ENCODE measurements at places on chromosomes 6 and 20. TPM values are rescaled to one million over a fixed set of nuclear protein-coding genes. Genes with fewer than 3 reads are reported as not detected.

DNA sequence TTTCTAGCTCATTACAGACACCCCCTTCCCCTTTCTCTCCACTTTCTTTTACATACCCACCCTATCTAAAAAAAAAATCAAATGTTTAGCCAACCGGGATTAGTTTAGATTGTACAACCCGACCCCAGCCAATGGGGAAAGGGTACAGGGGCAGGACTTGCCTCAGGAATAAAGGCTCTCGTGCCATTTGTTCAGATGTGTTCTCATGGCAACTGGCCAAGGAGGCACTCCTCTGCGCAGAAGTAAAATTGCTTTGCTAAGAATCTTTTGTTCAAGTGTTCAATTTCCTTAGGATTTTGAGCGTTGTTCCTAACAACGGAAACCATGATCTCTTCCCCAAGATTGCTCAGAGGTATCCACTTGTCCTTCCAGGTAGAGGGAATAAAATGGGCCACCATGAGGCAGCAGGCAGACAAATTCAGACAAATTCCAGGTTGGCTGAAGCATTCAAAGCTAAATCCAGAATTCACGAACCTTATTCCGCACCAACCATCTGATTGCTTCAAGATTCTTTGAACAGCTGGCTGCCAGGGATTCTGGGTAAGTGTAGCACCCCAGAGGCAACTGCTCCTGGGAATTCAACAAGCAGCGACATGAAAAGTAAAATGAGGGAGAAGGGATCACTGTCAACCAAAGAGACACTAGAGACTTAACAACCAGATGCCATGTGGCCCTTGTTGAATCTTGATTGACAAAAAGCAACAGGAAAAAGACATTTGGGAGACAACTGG is 431.8 kb downstream of the PREX1 start:
- DNase-seq: no peak

SLC17A4 gene
- total RNA-seq: not detected

GRCh38 chr20:54028276-54029011 is 42.0 kb downstream of the BCAS1 start:
- no peak for DNase-seq

DNA sequence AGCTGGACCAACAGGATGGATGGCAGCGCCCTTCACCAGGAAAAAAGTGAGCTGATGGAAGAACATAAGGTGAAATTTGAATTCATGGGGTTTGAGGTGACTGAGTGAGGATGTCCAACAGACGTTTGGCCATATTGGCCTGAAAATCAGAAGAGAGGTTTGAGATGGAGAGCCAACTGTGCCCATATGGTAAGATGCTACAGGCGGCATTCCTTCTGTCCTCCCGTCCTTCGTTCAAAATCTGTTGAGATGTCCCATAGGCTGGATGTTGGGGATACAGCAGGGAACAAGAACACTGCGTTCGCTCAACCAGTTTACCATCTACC is 468 bp upstream of the CMTR1 start:
- no peak for DNase-seq

PRRT1 gene
- total RNA-seq: 1.8 TPM

DNA sequence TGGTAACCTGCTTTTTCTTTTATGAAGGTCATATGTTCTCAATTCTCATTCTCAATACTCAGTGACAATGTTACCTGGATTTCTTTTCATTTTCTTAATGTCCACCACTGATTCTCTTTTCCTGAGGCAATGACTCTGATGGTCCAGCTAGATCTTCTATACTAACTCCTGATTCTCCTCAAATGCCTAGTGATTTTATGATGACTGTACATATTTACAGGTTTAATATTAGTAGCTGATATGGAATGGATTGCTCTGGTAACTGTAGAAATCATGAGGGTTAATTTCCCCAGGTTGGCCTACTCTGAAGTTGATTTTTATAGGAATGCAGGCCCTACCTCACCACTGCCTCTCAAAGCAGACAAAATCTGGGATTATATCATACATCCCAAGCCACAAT is 308.6 kb upstream of the CNR1 start:
- no peak for DNase-seq

- DNase-seq: no peak
These were observed 266.2 kb upstream of the ZFP64 start for GRCh38 chr20:52457826-52458225.

CCNC gene
- total RNA-seq: 19.8 TPM

- no peak for DNase-seq
These were observed 1.7 kb upstream of the RTEL1 start for GRCh38 chr20:63656451-63656850.

DNA sequence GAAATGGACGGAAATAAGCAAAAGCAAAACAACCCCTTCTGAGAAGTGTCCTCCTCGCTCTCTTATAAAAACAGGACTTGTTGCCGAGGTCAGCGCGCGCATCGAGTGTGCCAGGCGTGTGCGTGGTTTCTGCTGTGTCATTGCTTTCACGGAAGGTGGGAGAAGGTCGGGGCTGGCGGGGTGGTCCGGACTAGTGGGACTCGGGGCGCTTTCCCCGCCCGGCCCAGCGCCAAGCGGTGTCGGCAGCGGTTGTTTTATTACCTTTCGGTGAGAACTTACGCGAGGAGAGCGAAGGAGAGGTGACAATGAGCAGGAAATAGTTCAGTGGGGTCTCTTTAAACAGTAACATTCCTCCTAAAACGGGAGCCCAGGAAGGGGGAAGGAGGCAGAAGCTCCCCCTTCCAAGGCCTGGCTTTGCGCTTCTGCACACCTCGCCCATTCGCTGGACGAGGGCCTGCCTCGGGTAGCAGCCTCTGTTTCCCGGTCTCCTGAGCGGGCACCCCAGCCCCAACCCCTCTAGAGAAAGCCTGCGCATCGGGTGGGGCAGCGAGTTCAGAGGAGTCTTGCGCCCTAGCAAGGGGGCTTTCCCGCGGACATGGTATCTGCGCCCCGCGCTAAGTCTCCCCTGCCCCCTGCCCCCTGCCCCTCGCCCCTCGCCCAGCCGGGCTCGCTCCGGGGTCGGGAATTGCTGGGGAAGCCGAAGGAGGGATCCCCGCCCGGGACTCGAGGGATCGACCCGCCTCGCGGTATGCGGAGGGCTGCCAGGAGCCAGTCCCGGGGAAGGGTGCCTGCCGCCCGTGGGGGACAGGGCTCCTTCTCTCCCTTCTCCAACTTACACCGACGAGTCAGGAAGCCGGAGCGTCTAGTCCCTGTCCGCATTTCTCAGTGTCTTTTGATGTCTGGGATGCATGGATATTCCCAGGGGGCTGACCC is 1.2 kb upstream of the TBXT start:
- no peak for DNase-seq

DNA sequence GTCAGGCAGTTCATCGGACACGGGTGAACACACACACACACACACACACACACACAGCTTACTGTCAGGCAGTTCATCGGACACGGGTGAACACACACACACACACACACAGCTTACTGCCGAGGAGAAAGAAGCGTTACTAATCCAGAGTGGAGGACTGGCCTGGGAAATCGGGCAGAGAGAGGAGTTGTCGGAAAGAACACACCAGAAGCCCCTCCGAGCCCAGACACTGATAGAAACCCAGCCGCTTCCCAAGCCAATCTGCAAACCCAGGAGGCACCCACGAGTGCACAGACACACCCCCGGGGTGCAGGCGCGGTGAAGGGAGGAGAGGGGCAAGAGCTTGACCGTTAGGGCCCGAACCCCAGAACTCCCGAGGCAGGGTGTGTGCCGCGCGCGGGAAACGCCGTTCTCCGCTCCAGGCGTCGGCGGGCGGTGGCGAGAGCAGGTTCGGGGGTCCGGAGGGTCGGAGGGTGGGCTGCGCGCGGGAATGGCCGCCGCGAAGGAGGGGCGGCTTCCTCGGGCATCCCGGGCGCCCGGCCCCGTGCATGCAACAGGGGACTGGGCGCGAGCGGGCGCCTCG is 636 bp downstream of the ELOVL2 start:
- DNase-seq: peak; percentile 46

CCHCR1 gene
- 13.4 TPM for total RNA-seq

- no peak for DNase-seq
These were observed 683.7 kb downstream of the EPM2A start for GRCh38 chr6:145051661-145052060.

- no peak for DNase-seq
These were observed 435.3 kb upstream of the SPTLC3 start for GRCh38 chr20:12573442-12573841.

GSTA2 gene
- not detected for total RNA-seq

RGS17 gene
- total RNA-seq: 0.31 TPM

DNA sequence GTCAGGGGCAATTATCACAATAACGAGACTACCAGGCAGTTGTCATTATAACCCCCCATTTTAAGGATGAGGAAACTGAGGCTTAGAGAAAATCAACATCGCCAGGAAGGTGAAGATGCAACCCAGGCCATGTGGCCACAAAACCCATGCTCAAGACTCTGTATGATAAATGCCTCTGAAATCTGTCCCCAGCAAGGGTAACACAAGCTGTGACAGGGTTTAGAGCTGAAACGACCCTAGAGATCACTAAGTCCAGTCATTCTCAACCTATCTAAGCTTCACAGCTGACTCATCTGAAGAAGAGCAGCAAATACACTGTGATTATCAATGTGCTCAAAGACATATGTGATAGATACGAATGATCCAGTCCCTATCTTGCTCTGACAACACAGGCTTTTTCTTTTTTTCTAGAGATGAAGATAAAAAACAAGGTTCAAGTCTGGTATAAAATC is 47.0 kb downstream of the ARHGAP18 start:
- DNase-seq: no peak

DNA sequence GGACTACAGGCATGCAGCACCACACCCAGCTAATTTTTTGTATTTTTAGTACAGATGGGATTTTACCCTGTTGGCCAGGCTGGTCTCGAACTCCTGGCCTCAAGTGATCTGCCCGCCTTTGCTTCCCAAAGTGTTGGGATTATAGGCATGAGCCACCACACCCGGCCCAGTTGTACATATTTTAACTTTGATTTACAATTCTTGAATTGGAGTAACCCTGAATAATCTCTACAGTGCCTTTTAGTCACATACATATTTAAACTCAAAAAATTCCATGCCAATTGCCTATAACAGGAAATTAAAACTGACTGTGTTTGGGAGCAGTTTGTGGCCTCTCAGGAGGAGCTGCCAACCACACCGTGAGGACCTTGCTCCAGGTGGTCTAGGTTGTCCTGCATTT is 199.8 kb upstream of the PDE10A start:
- no peak for DNase-seq

DNA sequence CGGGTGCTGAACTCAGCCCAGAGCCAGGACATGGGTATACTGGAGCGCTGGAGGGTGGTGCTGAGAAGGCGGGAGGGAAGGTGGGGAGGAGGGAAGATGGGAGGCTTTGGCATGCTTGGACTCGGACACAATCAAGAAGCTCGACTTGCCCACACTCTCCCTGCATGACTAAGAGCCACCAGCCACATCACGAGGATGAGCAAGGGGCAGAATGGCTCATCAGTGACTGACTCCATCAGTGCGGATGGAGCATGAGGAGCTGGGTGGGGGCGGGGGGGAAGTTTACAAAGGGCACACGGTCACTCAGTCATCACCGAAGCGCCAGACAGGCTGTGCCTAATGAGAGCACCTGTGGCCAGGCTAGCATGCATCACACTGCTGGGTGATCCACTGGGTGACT is 222.8 kb downstream of the KIF16B start:
- DNase-seq: no peak

DNA sequence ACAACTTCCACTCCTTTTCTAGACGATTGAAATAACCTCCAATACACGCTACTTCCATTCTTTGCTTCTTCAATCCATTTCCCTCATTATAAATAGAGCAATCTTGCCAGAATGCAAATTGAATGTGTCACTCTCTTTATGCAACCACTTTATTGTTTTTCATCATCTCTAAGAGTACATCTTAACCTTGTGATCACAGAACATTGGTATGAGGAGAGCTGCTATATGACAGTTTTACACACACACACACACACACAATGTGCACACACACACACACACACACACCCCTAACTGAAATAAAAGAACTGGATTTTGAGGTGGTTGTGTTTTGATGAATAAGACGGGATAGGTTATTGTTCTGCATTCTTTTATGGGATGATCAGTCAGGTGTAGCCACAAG is 187.0 kb downstream of the HDGFL1 start:
- DNase-seq: no peak

RIPOR3 gene
- 2.1 TPM for total RNA-seq

PLCB1 gene
- 20.3 TPM for total RNA-seq

TRIM40 gene
- not detected for total RNA-seq

- no peak for DNase-seq
These were observed 122.4 kb upstream of the CENPW start for GRCh38 chr6:126217497-126217896.

LPA gene
- not detected for total RNA-seq

DNA sequence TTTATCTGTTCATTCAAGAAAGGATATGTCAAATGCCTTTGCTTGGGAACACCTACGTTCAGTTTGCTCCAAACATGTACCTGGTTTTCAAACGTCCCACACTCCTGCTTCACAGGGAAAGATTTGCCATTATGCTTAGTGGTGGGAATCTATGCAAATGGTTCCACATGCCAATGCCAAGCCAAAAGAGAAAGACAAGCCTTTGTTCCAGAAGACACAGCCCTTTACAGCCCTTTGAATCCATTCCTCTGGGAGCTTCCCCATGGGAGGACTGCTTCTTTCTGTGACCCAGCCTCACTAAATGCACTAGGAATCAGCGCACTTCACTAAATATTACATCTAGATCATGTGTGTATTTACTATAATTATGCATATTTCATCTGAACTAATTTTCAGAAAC is 619.5 kb downstream of the PRKN start:
- DNase-seq: no peak

IBTK gene
- 39.1 TPM for total RNA-seq

GRCh38 chr6:141764388-141764787 is 368.3 kb upstream of the GJE1 start:
- no peak for DNase-seq

MUC21 gene
- not detected for total RNA-seq

OR2J3 gene
- not detected for total RNA-seq

GRCh38 chr6:79737172-79737571 is 106.0 kb downstream of the SH3BGRL2 start:
- DNase-seq: no peak

GRCh38 chr20:57383447-57384347 is 7.5 kb upstream of the RBM38 start:
- DNase-seq: no peak

DNA sequence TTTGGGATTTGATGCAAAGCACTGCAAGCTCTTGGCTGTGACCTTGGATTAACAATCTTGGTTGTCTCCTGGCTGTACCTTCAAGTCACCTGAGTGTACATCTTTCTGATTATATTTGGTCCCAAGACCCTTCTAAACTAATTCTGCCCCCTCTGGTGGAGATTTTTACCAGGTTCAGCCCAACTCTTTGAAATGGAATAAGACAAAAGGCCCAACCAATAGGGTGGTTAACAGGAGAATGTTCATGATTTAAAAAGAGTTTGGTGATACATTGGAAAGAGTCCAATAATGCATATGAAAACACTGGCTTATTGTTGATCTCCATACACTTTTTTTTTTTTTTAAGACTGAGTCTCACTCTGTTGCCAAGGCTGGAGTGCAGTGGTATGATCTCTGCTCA is 77.5 kb upstream of the CD83 start:
- no peak for DNase-seq

GRCh38 chr6:115767931-115768330 is 292.8 kb downstream of the FRK start:
- DNase-seq: no peak

MCCD1 gene
- total RNA-seq: not detected

- DNase-seq: no peak
These were observed 26.7 kb downstream of the FOXA2 start for GRCh38 chr20:22557403-22558276.

All from right cardiac atrium (tissue), 5 donors.